HFFc6 (cell line): ENCODE measurements at places on chromosomes 3 and 15. TPM values are rescaled to one million over a fixed set of nuclear protein-coding genes. Genes with fewer than 3 reads are reported as not detected.

The TBC1D5 gene
- 37.4 to 40.1 TPM (median 38.6 TPM) in 3 replicates for total RNA-seq

The PIGZ gene
- 2.9 to 5.1 TPM (median 3.8 TPM) in 3 replicates for total RNA-seq

The DAZL gene
- not detected in 3 replicates for total RNA-seq

The RPP25 gene
- 0.81 to 1.4 TPM (median 0.97 TPM) in 3 replicates for total RNA-seq

The GLDN gene
- total RNA-seq: not detected in 3 replicates

The EIF1B gene
- total RNA-seq: 31.1 to 38.2 TPM (median 33.6 TPM) in 3 replicates

The ANKRD34C gene
- not detected in 3 replicates for total RNA-seq

The NR2E3 gene
- not detected in 2 replicates for total RNA-seq

The MUSTN1 gene
- total RNA-seq: not detected in 3 replicates

The CCDC13 gene
- total RNA-seq: 0.32 to 0.47 TPM (median 0.39 TPM) in 3 replicates

The MESP1 gene
- 0.57 TPM in 1 of 2 replicates, not detected in the other for total RNA-seq

The LIPC gene
- not detected in 3 replicates for total RNA-seq

The SAMMSON gene
- total RNA-seq: not detected in 2 replicates

The IQCF6 gene
- total RNA-seq: not detected in 3 replicates

The RASGRP1 gene
- 0.36 to 0.91 TPM (median 0.58 TPM) in 3 replicates for total RNA-seq

DNA sequence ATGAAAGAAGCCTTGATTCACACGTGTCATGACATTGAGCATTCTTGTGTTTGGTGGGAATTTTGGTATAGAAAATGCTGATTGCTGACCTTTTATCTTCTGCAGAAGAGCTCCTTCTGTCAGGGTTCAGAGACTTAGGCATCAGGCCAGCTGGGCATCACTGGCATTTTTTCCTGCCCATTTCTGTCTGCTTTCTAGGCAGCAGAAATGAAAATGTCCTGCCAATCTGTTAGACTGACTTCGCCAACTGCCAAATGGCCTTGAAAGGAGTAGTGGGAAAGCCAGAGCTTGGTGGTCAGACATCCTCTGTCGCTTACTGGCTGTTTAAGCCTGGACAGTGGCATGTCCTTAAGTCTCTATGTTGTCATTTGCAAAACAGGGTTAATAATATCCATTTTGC, 57.4 kb downstream of the EEFSEC start:
- no peak for DNase-seq

- DNase-seq: no peak
Measured at GRCh38 chr3:53704363-53704725, 141.9 kb downstream of the CHDH start.

- peak; percentile 39 for DNase-seq
Measured at GRCh38 chr15:94335616-94336015, 104.3 kb downstream of the MCTP2 start.

GRCh38 chr3:192128922-192129321, 598.4 kb downstream of the FGF12 start:
- DNase-seq: no peak

- DNase-seq: no peak
Measured at GRCh38 chr3:97360804-97361203, 403.8 kb upstream of the ARL6 start.

- DNase-seq: no peak
Measured at GRCh38 chr3:4581124-4581424, 87.9 kb downstream of the ITPR1 start.

- no peak for DNase-seq
Measured at GRCh38 chr3:106227068-106227467, 358.3 kb upstream of the CBLB start.

DNA sequence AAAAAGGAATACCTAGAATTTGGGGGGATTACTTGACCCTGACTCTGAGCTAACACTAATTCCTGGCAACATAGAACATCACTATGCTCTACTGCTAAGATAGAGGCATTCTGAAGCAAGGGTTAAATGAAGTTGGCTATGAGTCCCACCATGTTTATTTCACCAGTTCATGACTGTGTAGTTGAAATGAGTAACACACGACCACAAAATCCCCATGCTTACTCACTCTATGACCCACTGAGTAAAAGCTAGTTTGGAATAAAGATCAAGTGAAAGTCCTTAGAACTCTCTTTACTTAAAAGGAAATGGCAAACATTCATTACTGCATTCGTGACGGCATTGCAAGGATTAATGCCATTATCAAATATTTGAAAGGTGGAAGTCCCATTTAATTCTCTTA, 47.4 kb downstream of the MRPL46 start:
- peak; percentile 39 for DNase-seq

DNA sequence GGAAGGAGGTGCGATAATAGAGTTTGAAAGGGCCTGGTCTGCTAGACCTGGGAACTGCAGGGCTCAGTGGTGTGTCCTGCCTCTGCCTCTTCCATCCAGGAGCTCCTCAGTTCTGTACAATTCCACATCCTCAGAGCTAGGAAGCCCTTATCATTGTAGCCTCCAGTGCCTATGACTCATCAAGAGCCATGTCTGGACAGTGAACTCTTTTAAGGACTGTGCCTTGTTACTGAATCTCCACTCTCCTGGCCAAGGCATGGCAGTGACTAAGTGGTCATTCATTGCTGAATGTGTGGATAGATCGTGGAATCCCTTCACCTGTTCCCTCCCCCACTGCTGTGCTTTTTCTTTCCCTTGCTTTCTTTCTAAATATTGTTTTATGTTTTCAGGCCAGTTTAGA, 2.9 kb downstream of the TIMP4 start:
- peak; percentile 78 for DNase-seq

DNA sequence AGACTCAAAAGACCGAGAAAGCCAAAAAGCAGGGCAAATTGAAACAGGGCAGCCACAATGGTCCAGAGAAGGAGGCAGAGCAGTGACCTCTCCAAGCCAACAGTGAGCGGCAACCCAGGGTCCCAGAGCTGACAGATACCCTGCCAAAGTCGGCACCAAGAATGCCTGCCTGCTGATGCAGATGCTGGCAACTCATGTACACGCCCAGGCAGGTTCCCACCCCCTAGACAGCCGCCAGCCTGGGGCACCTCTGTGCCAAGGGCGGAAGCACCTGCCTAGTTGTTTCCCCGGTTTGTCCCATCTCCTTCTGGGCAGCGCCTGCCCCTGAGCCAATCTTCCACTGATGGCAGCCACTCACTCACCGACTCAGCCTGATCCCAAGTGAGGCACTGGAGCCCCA, 22.1 kb downstream of the KLHL25 start:
- no peak for DNase-seq

GRCh38 chr3:20842594-20843436, 656.8 kb upstream of the SGO1 start:
- DNase-seq: no peak

GRCh38 chr15:90130291-90130690, 28.0 kb upstream of the IDH2 start:
- DNase-seq: no peak

- DNase-seq: no peak
Measured at GRCh38 chr15:74793135-74794028, 11.5 kb downstream of the CSK start.

- DNase-seq: no peak
Measured at GRCh38 chr3:162443376-162443775, 946.8 kb downstream of the OTOL1 start.

- DNase-seq: no peak
Measured at GRCh38 chr3:141039589-141039988, 11.6 kb upstream of the SPSB4 start.

- no peak for DNase-seq
Measured at GRCh38 chr15:80288131-80288530, 36.1 kb upstream of the CTXND1 start.

- no peak for DNase-seq
Measured at GRCh38 chr3:49772703-49773102, 13.6 kb downstream of the IP6K1 start.

DNA sequence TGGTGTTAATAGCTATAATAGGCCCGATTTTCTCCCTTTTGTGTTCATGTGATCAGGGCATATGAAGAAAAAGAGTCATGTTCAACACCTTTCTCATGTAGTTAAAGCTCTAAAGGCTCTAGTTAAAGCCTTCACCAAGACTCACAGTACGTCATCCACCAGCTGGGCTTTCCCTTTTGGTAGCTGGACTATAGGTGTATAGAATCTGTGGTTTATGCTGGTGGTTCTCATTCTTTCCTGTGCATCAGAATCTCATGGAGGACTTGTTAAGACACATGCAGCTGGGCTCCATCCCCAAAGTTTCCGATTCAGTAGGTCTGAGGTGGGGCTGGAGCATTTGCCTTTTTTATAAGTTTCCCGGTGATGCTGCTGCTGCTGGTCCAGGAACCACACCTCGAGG, 31.0 kb downstream of the CFAP91 start:
- no peak for DNase-seq

DNA sequence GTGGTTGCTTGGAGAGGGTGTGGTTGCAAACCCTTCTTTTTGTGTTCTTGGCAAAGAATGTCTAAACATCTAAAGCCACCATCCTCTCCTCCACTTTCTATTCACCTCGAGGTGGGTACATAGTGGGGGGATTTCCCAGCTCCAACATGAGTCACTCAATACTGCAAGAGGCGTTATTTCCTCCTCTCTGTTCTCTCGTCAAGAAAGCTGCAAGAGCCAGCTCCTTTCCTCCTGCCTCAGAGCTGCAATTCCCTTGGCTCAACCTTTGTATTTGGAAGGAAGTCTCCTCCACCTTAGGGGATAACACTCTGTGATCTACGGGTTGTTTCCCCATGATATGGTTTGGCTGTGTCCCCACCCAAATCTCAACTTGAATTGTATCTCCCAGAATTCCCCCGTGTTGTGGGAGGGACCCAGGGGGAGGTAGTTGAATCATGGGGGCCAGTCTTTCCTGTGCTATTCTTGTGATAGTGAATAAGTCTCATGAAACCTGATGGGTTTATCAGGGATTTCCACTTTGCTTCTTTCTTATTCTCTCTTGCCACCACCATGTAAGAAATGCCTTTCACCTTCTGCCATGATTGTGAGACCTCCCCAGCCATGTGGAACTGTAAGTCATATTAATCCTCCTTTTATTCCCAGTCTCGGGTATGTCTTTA, 138.4 kb downstream of the PLCL2 start:
- no peak for DNase-seq

DNA sequence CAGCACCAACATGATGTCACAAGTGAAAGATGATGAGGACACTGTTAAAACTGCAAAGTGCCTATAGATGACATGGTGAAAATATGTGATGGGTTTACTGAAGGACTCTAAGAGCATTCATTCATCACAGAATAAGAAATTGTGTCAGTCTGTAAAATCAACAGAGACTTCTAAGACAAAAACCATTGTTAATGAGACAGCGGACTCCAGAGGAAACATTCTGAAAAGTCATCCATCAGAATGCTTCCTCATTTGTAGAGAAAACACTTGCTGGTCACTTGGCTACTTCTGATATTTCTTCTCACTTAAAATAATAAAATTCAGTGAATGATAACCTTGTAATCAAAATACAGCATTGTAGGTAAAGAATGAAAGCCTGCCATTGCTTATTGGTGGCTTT, 7.3 kb downstream of the PLSCR4 start:
- DNase-seq: no peak

DNA sequence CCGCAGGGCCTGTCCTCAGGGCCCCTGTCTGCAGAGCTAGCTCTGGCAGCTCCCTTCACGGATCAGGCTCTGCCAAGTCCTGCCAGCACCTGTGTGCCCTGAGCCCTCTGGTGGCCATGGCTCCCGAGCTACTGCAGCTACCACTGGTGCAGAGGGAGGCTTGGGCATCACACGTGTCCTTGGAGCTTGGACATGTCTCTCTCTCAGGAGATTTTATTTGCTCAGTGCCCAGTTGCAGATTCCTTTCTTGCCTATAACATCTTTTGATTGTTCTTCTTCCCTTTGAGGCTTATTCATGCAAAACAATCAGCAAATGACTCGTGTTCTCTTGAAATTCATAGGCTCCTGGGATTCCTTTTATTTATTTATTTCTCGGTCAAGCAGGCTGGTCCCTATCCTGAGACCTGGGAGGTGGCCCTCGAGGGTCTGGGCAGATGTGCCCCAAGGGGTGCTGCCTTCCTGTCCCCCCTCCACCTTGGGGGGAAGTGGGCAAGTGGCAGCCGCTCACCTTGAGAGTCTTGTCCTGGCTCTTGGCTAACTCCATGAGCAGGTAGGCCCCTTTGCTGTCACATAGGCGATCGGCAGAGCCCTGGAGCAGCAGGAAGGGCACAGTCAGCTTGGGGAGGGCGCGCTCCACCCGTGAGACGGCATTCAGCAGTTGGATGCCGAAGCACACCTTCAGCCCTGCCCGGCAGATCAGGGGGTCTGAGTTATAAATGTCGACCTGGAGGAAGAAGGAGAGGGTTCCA, 21.9 kb downstream of the ABTB1 start:
- DNase-seq: peak; percentile 13

DNA sequence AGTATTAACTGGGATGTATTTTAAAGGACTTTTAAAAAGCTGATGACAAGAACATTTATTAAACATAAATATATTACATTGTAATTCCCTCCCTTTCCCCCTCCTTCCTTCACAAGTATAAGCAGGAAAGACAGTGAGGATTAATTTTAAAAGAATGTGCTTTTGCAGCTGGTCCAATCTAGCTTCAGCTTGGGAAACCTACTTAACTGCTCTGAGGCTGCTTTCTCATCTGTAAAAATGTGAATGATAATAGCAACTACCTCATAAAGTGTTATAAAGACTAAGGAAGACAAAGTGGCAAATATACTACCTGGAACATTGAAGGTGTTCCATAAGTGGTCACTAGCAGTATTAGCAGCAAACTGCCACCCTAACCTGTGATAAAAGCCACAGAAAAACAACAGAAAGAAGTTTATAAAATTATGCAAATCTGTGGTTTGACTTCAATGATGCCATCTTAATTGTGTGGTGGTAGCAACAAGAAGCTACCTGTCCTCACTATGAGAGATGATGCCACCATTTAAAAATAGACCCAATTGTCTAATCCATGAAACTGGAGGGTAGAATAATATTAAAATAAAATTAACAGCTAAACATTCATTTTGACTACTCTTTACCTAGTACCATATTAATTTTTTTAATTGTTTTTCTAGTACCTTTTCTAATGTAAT, 20.0 kb downstream of the DHX36 start:
- DNase-seq: peak; percentile 49

GRCh38 chr3:38626171-38626570, 23.3 kb downstream of the SCN5A start:
- no peak for DNase-seq

DNA sequence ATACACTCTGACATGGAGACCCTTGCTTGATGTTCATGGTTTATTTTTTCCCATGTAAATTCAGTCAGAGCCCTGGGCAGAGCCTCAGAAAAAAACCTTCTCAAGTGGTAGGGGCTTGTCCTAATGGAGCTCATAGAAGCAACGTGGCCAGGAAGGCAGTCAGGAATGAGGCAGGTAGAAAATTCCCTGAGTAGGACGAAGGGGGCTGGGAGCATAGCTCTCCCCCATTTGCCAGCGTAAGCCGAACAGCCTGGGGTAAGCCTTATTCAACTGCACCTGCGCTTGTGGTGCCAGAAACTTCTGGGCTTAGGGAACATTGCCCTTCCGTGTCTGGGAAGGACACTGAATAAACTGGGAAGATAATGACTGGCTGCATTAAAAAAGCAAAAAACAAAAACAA, 238.5 kb upstream of the ROPN1 start:
- no peak for DNase-seq

- DNase-seq: no peak
Measured at GRCh38 chr15:68063606-68064005, 9.5 kb downstream of the PIAS1 start.
